ENCODE measurements at places on chromosomes 16 and 17.

DNA sequence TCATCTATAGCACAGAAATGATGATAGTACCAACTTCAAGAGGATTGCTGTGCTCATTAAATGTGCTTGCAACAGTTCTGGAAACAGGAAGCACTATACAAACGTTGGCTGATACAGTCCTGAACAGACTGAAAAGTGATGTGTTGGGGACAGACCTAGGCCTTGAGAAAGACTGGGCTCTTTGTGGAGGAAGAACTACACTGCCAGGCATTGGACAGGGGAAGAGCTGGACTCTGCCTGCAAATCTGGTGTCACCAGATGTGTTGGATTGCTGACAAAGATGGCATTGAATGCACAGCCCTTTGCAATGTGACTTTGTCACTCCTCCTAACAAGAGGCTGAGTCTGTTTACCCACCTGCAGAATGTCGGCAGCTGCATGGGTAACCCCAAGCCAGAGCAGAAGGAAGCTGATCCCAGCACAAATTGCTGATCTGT is 12.4 kb upstream of the ST6GALNAC2 start:
- no peak for DNase-seq

- peak; percentile 87 for DNase-seq
Observed at GRCh38 chr17:72338847-72339790, 218.3 kb downstream of the SOX9 start.

DNA sequence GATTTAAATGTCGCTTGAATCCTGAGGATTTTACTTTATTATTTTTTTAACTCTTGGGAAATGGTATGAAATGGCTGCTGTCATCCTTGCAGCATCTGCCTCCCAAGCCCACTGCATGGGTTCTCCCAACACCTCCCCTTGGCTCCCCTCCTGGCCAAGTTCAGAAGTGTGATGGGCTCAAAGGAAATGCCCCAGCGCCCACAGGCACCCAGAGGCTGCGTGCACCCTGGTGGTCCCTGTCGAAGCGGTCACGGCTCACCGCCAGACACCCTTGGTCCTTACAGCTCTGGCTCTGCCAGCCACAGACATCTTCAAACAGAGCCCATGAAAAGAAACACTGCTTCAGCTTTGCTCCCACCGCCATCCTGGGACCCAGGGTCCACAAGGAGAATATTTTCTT is 334.7 kb downstream of the SOX9 start:
- DNase-seq, result no peak

GRCh38 chr16:84922351-84923120 is 88.8 kb downstream of the ZDHHC7 start:
- DNase-seq, result no peak

DNA sequence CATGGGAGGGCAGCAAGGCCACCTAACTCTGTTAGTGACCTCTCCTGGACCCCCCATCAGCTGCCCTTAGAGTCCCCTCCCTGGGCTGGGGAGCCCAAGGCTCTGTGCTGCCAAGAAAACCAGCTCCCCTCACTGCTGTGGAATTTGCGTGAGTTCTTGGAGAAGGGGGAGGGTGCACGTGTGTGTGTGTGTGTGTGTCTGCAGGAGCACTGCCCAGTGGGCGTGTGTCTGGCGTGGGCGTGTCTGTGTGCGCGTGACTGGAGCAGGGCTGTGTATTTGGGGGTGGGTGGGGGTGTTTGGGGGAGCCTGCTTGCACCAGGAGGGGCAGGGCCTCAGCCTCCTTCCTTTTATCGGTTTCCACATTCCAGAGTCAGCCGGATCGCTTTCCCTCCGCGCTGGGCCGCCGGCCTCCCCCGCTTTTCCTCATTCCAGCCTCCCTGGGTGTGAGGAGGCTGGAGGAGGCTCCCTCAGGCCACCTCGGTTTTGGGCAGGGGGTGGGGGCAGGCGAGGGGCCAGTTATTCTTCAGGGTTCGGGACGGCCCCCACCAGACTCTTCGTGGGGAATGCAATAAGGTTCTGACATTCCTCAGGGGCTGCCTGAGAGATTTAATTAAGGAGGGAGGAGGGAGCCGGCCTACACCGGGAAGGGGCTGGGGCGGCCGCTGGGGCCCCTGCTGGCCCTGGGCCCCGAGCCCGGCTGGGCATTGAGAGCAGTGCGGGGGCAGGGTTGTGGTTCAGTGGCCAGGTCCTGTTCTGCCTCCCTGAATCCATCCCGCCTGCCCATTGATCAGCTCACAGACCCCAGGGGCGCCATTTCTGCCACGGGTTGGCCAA is 2.5 kb downstream of the VASN start:
- DNase-seq, result peak; percentile 91

- no peak for DNase-seq
Observed at GRCh38 chr17:48231995-48232959, 124.7 kb downstream of the SNX11 start.

Measured in GM04503 (cell line).